ENCODE measurements at places on chromosomes 5 and 9.

GRCh38 chr9:88897081-88897480, 94.2 kb upstream of the S1PR3 start:
- DNase-seq: no peak

- no peak for DNase-seq
Observed at GRCh38 chr5:28473531-28474107, 1435.2 kb upstream of the CDH9 start.

DNA sequence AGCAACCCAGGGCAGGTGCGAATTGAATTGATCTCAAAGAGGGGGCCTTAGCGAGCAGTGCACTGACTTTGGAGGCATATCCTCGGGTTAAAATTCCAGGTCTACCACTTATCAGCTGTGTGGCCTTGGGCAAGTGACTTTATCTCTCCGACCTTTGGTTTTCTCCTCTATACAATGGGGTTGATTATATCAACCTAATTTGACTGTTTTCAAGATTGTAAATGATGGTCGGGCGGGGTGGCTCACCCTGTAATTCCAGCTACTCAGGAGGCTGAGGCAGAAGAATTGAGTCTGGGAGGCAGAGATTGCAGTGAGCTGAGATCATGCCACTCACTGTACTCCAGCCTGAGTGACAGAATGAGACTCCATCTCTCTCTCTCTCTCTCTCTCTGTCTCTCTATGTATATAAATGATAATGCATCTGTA, 18.7 kb downstream of the SPRY4 start:
- DNase-seq: no peak

- DNase-seq: no peak
Observed at GRCh38 chr5:71939452-71940230, 167.6 kb upstream of the MAP1B start.
